ENCODE measurements at places on chromosomes 1 and 21.

DNA sequence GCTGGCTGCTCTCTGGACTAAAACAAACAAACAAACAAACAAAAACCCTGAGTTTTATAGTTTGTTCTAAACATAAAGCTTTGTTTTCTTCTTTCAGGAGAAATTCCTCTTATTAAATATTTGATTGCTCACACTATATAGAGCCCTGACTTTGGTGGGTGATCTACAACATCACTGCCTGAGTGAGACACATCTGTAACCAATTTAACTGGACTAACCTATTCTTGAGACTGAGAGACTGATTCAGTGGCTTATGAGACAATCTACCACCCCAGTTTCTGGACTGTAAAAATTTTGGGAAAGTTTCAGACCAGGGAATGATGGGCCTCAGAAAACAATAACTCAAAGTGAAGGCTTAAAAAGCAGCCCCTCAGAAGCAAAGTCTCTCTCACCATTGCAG lies 537.0 kb downstream of the NEGR1 start:
- DNase-seq, result no peak

- no peak for DNase-seq
These were observed 1.5 kb upstream of the LIX1L start for GRCh38 chr1:145959333-145959732.

DNA sequence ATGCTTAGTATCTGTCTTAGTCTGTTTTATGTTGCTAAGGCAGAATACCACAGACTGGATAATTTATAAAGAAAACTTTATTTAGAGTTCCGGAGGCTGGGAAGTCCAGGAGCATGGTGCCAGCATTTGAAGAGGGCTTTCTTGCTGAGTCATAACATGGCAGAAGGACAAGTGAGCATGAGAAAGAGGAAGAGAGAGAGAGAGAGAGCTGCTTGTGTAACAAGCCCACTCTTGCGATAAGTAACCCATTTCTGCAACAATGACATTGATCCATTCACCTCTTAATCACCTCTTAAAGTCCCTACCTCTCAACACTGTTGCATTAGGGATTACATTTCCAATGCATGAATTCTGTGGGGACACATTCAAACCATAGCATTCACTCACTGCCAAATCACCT lies 11.7 kb upstream of the MYOCOS start:
- DNase-seq, result no peak

DNA sequence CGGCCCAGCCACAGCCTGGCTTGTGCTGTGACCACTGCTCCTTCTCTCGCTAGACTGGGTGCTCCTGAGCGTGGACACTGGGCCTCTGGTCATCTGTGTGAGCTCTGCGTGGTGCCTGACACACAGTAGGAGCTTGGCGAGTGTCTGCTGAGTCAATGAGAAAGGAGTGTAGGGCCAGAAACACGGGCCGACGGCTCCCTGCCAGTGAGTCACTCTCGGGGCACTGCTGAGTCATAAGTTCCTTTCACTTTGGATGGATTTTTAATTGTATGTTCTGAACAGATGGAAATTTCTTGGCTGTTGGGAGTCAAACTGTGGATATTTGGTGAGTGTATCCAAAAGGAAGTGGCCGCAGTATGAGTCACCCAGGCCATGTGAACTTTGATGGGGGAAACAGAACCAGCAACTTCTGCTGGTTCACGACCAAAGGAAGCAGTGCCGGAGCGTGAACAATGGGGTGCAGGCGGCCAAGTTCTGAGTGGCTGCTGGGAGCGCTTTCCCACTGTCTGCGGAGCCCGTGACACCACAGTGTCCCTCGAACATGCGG lies 41.0 kb upstream of the COL18A1 start:
- DNase-seq, result no peak

- DNase-seq, result no peak
These were observed 6.2 kb downstream of the ERO1B start for GRCh38 chr1:236275586-236275985.

DNA sequence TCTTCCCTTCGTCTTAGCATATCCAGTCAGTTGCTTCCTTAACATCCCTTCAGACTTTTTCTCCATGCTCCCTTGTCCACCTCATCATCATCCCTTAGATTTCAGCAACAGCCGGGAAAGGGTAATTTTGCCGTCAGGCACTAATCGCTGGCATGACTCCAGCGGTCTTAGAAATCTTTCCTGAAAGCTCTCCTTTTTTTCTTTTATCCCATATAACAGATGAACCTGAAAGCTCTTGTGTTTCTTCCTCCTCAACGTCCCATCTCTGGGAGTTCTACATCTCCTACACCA lies 10.4 kb upstream of the BOLA1 start:
- DNase-seq, result no peak

DNA sequence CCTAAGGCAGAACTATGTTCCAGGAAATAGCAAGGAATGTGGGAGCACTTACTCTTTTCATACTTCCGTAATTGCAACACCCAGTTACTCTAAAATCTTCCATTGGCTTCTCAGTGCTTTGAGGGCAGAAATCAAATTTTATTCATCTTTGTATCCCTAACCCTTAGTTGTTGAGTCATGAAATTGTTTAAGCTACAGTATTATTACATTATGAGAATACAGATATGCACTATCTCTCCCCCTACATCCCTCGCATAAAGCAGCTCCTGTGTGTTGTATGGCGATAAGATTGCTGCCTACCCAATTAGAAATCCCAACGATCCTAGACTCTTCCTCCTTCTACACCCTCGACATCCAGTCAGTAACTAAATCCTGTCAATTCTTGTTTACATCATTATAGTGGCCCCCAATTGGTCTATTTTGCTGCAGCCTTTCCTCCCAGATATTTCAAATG lies 2.6 kb downstream of the AIDA start:
- DNase-seq, result no peak

- no peak for DNase-seq
These were observed 19.5 kb downstream of the USP25 start for GRCh38 chr21:15749082-15749860.

DNA sequence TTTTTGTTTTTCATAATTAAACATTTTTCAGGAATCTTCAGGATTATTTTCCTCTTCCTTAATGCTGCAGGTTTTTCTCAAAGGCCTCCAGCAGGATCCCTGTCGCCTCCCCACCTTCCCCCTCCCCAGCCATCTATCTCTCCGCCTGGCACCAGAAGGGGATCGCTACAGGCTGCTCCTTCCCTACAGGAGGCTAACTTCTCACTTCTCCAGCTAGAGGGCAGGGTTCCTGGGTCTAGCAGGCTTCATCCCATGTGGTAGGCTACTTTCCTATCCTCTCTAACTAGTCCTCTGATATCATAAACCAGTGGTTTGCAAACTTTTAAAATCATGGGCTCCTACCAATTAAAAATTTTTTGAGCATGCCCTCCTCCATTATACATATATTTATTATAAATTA lies 104.1 kb downstream of the KCNN3 start:
- no peak for DNase-seq

DNA sequence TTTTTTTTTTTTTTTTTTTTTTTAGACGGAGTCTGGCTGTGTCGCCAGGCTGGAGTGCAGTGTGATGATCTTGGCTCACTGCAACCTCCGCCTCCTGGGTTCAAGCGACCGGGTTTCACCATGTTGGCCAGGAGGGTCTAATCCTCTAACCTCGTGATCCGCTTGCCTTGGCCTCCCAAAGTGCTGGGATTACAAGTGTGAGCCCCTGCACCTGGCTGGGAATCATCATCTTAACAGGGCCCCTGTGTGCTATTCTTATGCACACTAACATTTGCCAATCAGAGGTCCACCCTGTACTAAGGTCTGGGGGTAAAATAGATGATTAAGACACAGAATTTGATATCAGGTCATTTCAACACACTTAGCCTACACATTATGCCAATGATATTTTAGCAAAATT lies 278.7 kb upstream of the CHRM3 start:
- DNase-seq, result no peak

GRCh38 chr1:62309906-62310305 lies 9.3 kb downstream of the KANK4 start:
- no peak for DNase-seq

All from esophagus squamous epithelium (tissue), 5 donors.